HT1080 (cell line): ENCODE measurements at places on chromosomes 3 and 15. TPM values are rescaled to one million over a fixed set of nuclear protein-coding genes. Genes with fewer than 3 reads are reported as not detected.

- no peak for DNase-seq
Measured at GRCh38 chr15:71526060-71526820, 284.1 kb upstream of the NR2E3 start.

GRCh38 chr3:11668243-11669235, 24.8 kb upstream of the VGLL4 start:
- no peak for DNase-seq

DNA sequence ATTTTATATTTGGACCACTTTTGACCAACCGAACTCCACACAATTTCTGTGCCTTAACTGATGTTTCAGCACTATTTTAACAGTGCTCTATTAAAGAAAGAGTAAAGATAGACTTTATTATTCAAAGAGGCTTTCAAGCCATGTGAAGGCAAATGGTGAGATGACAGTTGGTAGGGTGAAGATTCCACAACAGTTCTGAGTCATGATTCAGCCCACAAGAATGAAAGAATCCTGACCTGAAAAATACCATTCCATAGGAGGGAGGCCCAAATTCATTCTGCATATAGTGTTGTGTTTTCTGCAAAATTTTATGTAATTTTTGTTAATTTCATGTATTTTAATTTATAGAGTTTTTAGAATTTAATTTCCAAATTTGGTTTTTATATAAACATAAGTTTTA, 135.6 kb upstream of the STAC start:
- DNase-seq: peak; percentile 78

DNA sequence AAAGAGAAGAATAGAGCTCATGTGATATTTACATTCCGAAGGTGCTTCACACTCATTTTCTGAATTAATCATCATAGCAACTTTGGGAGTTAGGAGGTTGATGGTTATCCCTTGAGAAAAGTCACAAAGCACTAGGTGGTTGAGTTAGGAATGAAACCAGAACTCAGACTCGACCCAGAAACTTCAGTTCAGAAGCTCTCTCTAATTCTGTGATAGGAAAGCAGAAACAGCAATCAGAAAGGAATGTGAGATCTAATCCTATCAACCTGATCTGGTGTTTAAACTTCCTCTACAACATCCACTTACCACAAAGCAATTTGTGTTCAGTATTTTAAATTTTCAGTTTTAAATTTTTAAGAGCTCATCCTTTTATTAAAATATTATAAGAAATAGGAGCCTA, 211.2 kb downstream of the CNTN3 start:
- DNase-seq: peak; percentile 18

DNA sequence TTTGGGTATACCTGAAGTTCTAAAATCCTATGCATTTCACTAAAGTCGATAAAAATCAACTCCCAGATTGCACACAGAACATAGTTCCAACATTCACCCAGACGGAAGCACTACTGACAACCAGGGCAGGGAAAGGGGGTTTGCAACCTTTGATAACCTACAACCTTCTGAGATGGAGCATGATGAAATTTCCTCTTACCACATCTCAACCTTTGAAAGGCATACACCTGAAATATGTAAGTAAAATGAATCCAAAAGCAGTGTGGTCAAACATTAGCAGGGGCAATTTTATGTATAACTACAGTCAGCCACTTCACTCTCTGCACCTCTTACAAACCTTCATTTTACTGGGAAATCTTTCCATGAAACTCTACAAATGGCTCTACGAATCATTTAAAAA, 184.1 kb downstream of the FOXP1 start:
- DNase-seq: no peak

DNA sequence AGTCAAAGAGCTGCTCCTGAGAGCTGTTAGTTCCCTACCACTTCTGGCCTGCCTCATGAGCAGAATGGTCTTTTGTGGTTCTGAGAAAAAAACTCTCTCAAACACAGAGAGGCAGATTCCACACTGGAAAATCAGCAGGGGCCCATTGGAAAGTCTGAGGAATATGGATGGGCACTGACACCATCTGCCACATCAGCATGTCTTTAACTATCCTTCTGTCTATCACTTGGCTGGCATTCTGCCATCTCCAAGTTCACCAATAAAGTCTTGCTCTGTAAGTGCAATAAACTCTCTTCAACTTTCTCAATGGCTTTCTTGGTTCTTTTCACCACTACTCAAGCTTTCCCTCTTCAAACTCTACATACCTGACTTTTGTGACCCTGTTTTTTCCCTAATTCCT, 101.3 kb upstream of the GALNT15 start:
- no peak for DNase-seq

DNA sequence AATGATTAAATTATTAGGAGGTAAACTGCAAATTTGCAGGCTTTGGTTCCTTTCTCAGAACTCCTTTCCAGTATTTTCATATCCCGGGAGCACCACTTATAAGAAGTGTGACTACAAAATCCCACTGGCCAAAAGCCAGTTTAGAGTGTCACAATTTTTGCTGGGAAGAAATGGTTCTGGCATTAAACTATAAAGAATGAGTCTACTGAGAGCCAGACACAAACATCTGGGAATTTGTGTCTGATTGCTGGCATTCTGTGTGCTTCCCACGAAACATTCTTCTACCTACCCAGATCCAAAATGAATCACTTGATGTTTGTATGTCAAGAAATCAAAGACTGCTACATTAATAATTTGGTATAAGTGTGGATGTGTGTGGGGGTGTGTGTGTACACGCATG, 82.8 kb downstream of the DUT start:
- DNase-seq: no peak

GRCh38 chr15:67022587-67023105, 42.8 kb upstream of the SMAD3 start:
- DNase-seq: no peak

GRCh38 chr3:24060055-24060454, 115.0 kb downstream of the NR1D2 start:
- DNase-seq: no peak

GRCh38 chr3:193078996-193079753, 161.5 kb upstream of the MB21D2 start:
- peak; percentile 58 for DNase-seq

GRCh38 chr3:192207239-192207638, 520.1 kb downstream of the FGF12 start:
- DNase-seq: peak; percentile 66

DNA sequence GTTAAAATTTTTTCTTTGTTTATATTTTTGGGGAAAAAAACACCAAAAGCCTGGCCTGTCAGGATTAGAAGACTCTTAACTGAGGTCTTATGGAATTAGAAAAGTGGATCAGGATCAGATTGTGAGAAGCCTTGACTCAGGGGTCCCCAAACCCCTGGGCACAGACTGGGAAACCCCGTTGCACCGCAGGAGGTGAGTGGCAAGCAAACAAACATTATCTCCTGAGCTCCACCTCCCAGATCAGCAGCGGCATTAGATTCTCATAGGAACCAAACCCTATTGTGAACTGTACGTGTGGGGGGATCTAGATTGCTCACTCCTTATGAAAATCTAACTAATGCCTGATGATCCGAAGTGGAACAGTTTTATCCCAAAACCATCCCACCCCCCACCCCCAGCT, 117.2 kb downstream of the TCF12 start:
- DNase-seq: no peak

DNA sequence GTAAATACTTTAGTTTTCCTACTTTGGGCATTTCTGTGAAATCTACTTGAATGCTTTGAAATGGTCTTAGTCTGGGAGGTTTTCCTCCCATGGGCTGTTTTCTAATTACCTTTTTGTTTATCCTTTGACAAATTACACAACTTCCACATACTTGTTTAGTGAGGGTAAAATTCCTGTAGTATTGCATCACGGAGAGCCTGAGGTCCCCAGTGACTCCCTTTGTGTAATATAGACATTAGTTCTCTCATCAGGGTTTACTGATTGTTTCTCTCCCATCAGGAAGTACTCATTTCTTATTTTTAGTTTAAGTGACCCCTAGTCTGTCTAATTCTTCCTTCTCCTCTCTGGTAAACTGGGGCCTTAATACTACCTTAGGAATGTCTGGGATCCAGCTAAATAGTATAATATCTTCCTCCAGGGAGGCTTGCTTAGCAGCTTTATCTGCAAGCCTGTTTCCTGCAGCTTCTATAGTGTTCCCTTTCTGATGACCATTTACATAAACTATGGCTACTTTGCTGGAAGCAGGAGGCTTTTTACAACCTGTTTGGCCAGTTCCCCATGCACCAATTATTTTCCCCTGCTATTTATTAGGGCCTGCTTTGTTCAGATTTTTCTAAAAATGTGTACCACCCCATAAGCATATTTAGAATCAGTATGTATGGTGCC, 87.2 kb upstream of the XCR1 start:
- peak; percentile 81 for DNase-seq

UBP1 gene
- total RNA-seq: 42.6 and 60.9 TPM in 2 replicates

HYAL1 gene
- 0.40 and 0.43 TPM in 2 replicates for total RNA-seq

ELP6 gene
- total RNA-seq: 65.0 and 65.8 TPM in 2 replicates

REC114 gene
- total RNA-seq: 0.13 TPM in 1 of 2 replicates, not detected in the other
